ENCODE measurements at places on chromosomes 2 and 18.

DNA sequence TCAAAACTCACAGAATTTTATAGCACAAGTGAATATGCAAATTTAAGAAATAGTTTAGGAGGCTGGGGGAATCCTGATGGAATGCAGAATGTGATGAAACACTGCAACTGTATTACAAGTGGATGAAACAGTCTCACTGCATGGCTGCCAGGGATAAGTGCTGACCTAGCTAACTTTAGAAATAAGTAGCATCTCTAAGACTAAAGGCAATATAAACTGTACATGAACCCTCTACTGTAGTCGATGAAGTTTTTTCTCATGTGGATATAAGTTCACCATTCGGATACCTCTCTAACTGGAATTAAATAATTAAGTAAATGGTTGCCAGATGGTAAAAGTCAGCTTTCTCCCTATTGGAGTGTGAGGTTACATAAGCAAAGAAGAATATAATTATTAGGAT lies 777.8 kb upstream of the RAB6C start:
- no peak for DNase-seq

DNA sequence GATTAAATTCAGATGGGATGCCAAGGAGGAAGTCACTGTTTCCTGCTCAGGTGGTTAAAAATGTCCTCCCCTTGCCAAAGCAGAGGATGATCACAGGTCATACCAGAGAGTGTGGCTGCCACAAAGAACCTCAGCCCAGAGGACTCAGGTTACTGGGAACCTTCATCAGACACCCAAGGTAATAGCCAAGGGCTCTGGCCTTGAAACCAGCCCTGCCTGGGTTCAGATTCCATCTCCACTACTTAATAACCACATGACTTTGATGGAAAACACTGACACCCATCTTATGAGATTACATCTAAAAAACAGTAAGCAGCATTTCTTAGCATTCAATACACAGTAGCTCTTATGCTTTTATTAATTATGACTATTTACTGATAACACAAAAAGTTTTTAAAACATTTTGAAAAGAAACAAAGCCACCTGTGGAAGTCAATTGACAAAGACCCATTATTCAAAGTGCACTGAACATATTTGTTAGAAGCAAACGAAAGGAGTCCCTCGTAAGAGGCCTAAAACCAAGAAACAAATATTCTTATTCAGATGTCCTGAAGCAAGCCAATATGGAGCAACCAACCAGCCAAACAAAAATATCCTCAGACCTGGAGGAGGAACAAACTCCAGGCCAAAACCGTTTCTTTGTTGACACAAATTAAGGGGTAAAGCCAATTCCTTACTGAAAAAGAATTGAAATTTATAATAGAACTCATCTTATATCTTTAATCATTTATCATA lies 241.5 kb downstream of the RNF152 start:
- DNase-seq, result no peak

GRCh38 chr18:24462838-24463775 lies 2.7 kb downstream of the HRH4 start:
- DNase-seq, result no peak

DNA sequence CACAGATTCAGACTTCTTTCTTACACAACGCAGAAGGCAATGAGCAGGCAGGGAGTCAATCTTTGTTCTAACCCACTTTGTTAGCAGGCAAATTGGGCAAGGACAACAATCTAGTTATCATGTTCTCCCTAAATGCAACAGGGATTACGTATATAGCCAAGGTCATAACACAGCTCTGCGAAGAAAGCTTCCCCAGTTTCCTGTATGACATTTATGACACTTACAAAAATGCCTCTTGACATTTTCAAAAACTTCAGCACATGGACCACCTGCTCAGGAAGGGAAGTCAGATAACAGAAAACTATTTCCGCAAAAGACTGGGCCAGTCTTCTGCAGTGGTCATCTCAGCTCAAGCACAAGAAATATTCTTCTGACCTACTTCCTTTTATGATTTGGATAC lies 106.1 kb downstream of the IRS1 start:
- DNase-seq, result no peak

GRCh38 chr2:236743039-236743920 lies 173.7 kb downstream of the ACKR3 start:
- DNase-seq, result no peak

- DNase-seq, result peak; percentile 42
These were observed 15.7 kb downstream of the FAM98A start for GRCh38 chr2:33583194-33583938.

- DNase-seq, result peak; percentile 91
These were observed 40.1 kb downstream of the ODC1 start for GRCh38 chr2:10407841-10408648.

GRCh38 chr2:239035361-239035814 lies 187.5 kb downstream of the TWIST2 start:
- DNase-seq, result peak; percentile 46

- DNase-seq, result no peak
These were observed 184.8 kb downstream of the ACKR3 start for GRCh38 chr2:236754271-236754944.

DNA sequence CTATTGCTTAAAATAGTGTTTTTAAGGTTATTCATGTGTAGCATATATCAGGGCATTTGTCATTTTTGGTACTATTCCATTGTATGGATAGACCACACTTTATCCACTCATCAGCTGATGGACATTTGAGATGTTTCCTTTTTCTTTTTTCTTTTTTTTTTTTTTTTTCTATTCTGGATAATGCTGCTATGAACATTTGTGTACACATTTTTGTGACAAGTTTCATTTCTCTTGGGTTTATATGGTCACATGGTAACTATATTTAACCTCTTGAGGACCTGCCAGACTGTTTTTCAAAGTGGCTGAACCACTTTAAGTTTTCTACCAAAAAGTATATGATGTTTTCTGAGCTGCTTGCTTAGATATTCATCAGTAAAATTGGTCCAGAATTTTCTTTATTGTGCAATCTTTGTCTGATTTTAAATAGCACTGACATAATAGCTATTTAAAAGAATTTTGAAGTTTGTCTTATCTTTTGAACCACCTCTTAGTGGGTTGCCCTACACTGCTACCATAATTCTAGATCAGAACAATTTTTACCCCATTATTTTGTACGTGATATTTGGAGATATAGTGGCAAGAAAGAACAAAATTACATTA lies 219.4 kb upstream of the SIX3 start:
- DNase-seq, result no peak

GRCh38 chr2:102485147-102485785 lies 12.2 kb downstream of the SLC9A4 start:
- DNase-seq, result no peak

DNA sequence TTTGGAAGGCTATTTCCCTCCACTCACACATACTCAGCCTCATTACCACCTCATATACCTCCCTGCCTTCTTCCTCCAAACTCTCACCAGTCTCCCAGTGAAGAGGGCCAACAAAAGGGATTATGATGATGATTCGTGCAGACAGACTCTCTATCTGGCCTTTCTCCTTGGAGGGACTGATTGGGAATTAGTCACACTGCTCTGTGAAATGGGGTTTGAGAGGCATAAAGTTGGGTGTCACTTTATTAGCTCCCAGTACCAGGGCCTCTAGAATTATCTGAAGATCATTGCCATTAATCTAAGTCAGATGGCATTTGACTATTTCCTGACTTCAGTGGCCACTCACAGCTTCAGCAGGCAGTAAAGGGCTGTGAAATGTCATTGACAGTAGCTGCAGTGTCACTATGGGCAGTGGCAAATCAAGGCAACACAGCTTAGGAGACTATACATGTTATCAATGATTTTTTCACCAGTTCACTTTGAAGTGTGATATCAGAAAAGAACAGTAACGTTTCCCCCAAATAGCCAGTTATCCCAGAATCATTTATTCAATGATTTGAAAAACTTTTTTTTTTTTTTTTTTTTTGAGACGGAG lies 17.4 kb downstream of the CNRIP1 start:
- peak; percentile 39 for DNase-seq

GRCh38 chr2:128380061-128380889 lies 61.6 kb upstream of the HS6ST1 start:
- no peak for DNase-seq

GRCh38 chr2:144596073-144596871 lies 76.4 kb upstream of the ZEB2 start:
- DNase-seq, result peak; percentile 7

DNA sequence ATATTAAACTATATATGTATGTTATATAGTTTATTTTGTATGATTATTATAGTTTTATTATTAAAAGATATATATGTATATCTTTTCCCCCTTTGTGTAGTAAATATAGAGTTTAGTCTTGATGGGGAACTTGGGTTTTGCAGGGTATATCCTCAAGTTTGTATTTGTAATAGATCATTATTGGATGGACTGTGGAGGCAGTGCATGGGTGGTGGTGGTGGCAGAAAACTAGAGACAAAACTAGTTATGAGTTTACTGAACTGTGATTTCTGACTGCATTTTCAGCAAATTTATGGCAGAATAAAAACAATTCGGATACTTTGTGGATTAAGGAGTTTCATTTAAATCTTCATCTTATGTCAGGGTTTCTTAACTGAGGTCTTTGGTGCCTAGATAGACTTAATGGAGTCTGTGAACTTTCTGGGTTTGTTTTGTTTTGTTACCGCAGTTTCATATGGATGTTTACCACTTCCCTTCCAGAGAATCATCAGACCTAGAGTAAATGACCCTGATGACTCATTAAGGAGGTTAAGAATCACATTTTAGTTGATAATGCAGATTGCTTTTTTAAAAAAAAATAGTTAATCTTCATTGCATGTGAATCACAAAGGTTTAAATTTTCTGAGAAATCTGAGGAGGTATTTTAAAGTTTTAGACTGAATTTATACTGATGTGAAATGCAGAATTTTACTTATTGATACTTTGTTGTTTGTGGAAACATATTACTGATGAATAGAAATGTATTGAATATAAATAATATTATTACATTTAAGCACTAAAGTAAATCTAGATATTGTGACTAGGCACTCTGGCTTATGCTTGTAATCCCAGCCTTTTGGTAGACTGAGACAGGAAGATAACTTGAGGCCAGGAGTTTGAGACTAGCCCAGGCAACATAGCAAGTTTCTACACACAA lies 14.5 kb downstream of the EPC2 start:
- DNase-seq, result peak; percentile 33

DNA sequence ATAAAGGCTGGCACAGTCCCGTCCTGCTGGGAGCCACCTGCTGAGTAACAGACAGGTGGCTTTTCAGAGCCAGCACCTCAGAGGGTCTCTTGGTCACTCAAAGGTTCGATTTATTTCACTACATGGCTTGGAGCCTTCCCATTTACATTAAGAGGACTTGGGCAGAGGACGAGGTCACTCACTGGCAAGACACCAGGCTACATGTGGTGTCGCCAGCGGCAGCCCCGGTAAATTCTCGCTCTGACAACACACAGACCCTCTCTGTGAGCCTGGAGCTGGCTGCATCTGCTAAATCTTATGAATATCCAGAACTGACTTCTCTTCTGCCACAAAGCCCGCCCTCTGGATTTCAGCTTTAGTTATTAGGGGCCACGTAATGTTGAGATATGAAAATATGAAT lies 254.7 kb downstream of the VAPA start:
- DNase-seq, result no peak

DNA sequence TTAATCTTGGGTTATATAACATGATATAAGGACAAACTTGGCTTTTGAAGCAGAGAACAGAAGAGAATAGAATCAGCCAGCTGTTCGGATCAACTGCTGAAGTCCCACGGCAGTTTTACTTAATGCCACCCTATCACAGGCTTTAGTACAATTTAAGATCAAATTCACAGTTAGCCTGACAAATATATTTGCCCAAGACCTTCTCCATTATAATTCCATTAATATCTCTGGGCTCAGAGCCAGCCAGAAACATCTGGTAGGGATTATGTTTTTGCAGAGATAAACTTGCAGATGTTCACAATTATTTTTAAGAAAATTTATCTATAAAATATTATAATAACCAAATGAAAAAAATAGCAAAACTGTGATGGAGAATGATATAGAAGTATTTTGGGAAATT lies 381.4 kb downstream of the RAD51AP2 start:
- no peak for DNase-seq

DNA sequence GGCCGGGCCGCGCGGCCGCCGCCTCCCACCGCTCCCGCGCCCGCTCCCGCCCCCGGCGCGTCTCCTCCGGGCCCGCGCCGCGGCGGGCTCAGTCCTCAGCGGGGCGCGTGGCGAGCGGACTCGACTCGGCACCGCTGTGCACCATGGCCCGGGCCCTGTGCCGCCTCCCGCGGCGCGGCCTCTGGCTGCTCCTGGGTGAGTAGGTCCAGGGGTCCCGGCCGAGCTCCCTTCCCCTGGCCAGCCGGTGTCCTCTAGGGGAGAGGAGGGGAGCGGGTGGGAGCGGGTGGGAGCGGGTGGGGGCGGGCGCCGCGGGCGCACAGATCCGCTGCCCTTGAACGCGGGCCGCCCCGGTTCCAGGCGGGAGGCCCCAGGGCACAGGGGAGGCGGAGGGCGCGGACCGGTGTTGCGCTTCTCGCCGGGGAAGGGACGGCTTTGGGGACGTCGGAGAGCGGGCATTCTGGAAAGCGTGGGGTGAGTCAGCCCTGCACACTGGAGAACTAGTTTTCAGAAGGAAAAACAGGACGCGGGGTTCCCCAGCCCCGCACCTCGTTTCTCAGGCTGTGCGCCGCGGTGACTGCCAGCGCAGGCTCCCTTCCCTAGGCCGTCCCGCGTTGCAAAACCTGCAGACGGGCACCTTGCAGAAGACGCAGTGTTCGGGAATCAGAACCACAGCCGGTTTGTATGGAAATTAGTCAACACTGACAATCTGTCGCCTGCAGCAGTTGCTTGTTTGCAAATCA lies at the start of gene RAMP1:
TSS of gene RAMP1 (plus strand) at position 91 of the 740 bp plus-strand sequence. CDS start at position 144, 53 bp downstream.
- no peak for DNase-seq

DNA sequence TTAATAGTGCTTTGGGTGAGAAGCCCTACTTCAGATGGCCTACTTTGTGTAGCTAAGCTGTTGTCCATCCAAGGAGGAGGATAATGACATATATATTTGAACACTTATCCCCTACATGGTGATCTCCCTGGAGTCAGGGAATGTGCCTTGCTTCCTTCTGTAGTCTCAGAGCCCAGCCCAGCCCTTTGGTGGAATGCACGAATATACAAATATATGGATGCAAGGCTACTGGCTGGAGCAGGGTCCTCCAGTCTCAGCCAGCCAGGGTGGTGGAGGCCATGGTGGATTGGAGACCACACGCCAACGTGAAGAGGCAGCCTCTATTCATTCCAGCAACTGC lies 150.6 kb upstream of the RIOK3 start:
- no peak for DNase-seq

- DNase-seq, result no peak
These were observed 266.5 kb downstream of the NEDD4L start for GRCh38 chr18:58310517-58310916.

GRCh38 chr2:128624956-128625355 lies 306.3 kb upstream of the HS6ST1 start:
- DNase-seq, result no peak

- DNase-seq, result no peak
These were observed 49.1 kb upstream of the HS6ST1 start for GRCh38 chr2:128367601-128368359.

GRCh38 chr2:205811387-205811786 lies 129.1 kb downstream of the NRP2 start:
- DNase-seq, result no peak
